ENCODE measurements at places on chromosomes 2 and 18. TPM values are rescaled to one million over a fixed set of nuclear protein-coding genes. Genes with fewer than 3 reads are reported as not detected.

- DNase-seq, result no peak
These were observed 1228.9 kb downstream of the CNTNAP5 start for GRCh38 chr2:125254010-125254409.

GRCh38 chr2:53040536-53041229 lies 726.9 kb upstream of the CHAC2 start:
- DNase-seq, result no peak

DNA sequence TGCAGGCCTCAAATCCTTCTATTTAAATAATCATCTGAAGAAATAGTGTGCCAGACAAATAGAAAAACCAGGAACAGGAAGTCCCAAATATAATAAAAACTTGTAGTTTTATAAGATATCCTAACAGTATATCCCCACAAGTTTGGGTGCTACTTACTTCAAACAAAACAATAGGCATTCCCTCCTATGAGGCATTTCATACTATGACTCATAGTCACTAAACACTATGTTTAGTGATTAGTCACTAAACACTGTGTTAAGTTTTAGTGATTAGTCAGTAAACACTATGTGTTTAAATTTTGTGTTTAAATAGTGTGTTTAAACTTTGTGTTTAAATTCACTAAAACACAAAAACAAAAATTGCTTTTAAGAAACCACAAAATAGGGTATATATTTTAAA lies 407.0 kb upstream of the CDH19 start:
- no peak for DNase-seq

DNA sequence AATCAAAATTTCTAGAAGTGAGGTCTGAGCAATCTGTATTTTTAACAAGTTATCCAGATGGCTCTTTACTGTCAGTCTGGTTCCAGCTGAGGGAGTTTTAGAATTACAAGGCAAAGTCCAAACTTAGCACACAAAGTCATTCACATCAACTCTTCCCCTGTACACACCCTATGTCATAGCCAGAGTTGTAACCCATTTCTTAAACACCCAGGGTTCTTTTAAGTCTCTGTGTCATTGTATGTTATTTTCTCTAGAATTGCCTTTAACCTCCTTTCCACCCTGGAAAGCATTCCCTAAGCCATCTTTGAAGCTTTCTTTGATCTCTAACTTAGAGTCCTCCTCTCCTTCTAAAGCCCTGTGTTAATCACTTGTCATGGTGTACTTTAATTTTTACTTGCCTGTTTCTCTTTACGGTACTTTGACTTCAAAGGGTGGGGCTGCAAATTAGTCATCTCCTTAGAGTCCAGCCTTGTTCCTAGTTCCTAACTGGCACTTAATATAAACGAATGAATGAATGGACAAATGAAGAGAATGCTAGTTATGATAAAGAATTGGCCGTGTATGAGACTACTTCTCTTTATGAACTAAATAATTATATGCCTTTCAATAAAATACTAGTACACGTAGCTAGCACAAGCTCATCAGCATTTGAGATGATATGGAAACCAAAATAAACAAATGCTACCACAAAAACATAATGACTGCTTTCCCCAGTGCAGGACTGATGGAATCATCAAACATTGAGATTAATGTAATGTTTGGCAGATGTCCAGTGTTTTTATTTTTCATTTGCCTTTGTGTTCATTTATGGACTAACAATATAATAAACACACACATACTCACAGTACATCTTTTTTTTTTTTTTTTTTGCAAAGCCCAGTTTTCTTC lies 11.9 kb upstream of the ACTR3 start:
- DNase-seq, result peak; percentile 47

The TFCP2L1 gene
- 0.51 TPM for total RNA-seq

DNA sequence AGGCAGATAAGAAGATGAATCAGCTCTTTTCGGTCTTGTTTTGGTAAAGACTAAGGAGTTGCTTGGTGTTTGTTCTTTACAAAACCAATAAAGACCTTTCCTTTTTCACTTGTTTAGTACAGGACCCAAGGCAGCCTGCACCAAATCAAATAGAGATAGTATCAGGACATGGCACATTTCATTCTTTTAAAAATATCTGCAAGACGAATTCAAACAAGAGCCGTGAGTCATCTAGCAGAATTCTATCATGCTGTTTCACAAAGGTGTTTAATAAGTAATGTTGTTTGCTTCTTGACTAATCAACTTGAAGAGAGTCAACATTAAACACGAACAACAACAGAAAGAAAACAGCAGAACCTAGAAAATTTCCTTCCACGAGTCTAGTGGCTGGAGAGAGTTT lies 102.8 kb upstream of the TTN start:
- DNase-seq, result no peak

DNA sequence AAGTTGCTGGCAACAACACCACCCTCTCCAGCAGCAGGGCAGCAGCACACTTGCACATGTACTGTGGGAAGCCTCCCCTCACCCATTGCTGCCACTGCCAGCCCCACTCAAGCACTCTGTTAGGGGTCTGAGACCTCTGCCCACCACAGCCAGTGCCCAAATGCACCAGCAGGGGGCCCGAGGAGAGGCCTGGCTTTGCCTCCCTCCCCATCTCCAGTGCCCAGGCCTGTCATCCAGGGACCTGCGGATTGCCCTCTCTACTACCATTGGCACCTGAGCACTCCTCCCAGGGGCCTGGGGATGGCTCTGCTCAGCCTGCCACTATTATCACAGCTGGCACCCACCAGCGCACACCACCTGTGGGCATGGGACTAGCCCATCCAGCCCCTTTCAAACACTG lies 175.7 kb downstream of the PMAIP1 start:
- DNase-seq, result no peak

DNA sequence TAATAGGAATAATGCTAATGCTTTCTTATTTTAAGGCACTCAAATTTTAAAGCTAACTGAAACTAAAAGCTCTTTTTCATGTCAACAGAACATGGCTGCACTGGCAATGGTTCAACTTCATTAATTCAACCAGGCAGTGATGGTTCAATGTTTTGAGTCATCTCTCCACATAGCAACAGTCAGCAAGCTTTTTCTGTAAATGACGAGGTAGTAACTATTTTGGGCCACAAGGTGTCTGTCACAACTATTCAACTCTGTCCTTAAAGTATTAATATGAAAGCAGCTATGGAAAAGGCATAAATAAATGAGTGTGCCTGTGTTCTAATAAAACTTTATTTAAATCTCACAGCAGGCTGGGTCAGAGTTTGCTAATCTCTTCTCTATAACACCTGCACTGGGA lies 1425.6 kb upstream of the PIK3C3 start:
- DNase-seq, result no peak

GRCh38 chr18:79931475-79931874 lies 20.0 kb downstream of the SLC66A2 start:
- no peak for DNase-seq

- no peak for DNase-seq
These were observed 29.4 kb downstream of the THADA start for GRCh38 chr2:43566461-43566729.

The CAVIN2 gene
- 0.06 TPM for total RNA-seq

The EGR4 gene
- not detected for total RNA-seq

The TTC39C gene
- total RNA-seq, result 13.2 TPM

- DNase-seq, result no peak
These were observed 197.0 kb upstream of the MEIS1 start for GRCh38 chr2:66237803-66238379.

GRCh38 chr2:241114836-241115235 lies 12.7 kb upstream of the MTERF4 start:
- no peak for DNase-seq

DNA sequence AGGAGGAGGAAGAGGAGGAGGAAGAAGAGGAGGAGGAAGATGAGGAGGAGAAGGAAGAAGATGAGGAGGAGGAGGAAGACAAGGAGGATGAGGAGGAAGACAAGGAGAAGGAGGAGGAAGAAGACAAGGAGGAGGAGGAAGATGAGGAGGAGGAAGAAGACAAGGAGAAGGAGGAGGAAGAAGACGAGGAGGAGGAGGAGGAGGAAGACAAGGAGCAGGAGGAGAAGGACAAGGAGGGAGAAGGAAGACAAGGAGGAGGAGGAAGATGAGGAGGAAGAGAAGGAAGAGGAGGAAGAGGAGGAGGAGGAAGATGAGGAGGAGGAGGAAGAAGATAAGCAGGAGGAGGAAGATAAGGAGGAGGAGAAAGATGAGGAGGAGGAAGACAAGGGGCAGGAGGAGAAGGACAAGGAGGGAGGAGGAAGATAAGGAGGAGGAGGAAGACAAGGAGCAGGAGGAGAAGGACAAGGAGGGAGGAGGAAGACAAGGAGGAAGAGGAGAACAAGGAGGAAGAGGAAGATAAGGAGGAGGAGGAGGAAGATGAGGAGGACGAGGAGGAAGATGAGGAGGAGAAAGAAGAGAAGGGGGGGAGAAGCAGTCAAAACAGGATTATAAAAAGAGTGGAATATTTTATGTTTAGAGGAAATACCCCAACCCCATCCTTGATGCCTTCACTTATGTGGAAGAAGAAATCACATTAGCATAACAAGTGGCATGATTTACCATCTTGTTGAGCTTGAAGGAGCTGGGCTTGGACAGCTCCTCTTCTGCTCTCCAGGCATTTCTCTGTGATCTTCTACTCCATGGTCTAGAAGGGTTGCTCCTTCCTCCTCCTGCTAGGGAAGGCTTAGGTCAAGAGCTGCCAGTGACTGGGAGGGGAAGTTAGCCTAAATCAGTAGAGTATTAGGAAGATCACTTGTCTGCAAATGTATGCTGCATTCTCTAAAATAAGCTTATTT lies 45.3 kb upstream of the KCTD1 start:
- DNase-seq, result no peak

GRCh38 chr2:28074137-28074536 lies 183.6 kb downstream of the BABAM2 start:
- no peak for DNase-seq

DNA sequence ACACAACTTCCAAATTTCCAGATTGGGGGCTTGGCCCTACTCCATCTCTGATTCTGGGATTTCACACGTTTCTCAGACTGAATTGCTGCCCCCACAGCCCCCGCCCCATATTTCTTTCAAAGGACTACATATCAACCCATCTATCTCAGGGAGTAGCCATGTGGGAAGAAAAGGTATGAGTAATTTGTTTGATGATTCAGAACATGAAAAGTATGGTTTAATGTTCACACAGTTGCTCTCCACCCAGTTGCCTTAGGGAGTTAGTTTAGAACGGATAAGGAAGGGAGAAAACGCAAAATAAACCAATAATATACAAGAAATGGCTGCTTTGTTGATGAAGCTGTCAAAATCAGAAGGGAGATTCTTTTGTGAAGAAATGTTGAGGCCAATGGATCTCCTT lies 145.1 kb downstream of the PIEZO2 start:
- DNase-seq, result peak; percentile 37

The REG3A gene
- total RNA-seq, result not detected

DNA sequence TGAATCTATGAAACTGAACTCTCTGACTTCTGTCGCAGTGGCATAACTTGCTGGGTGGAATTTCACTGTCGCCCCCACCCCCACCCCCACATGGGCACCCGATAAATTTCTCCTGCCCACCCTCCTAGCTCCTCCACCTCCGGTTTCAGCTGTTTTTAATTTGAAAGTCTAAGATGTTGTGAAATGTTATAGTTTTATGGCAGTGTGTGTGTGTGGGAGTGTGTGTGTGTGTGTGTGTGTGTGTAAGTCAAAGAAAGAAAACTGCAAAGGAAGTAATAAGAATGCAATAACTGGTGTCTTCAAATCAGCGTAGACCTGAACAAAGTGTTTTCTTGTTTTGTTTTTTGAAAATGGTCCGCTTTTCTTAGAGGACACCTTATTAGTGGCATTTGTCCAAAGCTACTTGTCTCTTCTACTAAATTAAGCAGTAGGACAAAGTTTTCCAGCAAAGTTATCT lies 388 bp downstream of the DTNA start:
- DNase-seq, result no peak

DNA sequence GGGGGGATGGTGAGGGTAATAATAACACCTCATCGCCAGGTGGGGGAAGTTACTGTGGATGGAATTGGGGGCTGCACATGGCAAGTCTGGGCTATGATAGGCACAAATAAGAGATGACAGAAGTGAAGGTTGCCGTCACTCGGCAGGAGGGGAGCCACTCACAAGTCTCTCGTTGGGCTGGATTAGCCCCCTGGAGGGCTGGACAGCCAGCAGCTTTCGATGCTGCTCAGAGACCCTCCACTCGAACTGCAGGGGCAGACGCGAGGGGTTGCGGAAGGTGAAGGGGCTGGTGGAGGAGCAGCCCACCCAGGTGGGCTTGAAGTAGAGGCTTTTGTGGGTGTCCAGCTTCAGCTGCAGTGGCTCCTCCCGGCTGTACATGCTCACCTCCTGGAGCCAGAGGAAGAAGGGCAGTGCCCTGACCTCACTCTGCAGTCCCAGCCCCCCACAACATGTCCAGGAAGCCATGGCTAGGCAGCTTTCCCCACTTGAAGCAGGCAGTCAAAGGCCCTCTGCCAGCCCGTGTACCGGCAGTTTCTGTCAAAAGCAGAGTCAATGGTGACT lies 18.2 kb downstream of the CFAP65 start:
- DNase-seq, result no peak

GRCh38 chr2:51981783-51982182 lies 949.9 kb upstream of the NRXN1 start:
- no peak for DNase-seq

DNA sequence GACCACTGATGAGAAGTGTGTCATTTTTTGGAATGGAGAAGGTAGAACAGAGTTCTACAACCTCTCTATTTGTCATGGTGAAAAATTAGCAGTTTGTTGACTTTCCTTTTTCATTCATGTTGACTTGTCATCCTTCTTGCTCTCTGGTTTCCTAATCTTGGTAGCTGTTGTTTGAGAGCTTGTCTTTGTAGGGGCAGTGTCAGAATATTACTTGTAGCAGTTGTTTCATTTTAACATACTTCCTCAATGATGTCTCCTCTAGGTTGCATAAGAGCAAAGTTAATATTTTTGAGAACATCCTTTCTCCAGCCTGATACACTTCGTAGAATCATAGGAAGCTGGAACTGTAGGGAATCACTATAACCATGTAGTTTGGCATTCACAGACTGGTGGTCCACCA lies 368.2 kb upstream of the FANCL start:
- no peak for DNase-seq

The AMER3 gene
- total RNA-seq, result not detected

- DNase-seq, result peak; percentile 2
These were observed 822 bp downstream of the PSMG2 start for GRCh38 chr18:12703664-12704063.

DNA sequence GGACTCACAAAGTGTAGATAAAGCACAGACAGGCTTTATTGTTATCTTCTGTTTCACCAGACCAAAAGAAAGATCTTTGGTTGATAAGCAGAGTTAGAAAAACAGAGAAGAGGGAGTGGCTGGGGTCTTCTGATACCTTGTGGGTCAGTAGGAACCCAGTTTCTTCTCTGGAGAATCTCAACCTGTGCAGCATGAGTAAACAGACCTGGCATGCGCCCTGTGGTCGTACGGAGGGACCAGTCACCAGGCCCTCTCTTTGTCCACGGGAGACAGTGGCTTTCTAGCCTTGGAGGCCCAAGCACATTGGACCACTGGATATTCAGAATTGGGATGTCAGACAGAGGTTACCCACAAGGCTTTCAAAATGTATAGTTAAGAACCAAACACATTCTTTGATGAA lies 418.9 kb upstream of the FANCL start:
- DNase-seq, result no peak

GRCh38 chr2:224078656-224079055 lies 39.6 kb upstream of the SERPINE2 start:
- no peak for DNase-seq
